ENCODE measurements at places on chromosomes 16 and 17.

- no peak for DNase-seq
- H3K36me3 ChIP-seq, result peaks cover 5% of the 10 kb centered on the region
- no peak overlapping the region for H3K4me3 ChIP-seq
- H3K27me3 ChIP-seq, result no peaks in the 10 kb centered on the region
Observed at GRCh38 chr17:29461483-29462206, 71.5 kb downstream of the TAOK1 start.

- no peak for DNase-seq
- H3K36me3 ChIP-seq, result no peaks in the 10 kb centered on the region
- no peaks in the 10 kb centered on the region for H3K27me3 ChIP-seq
- H3K4me3 ChIP-seq, result no peak overlapping the region
Observed at GRCh38 chr17:10812674-10813073, 8.8 kb upstream of the TMEM238L start.

DNA sequence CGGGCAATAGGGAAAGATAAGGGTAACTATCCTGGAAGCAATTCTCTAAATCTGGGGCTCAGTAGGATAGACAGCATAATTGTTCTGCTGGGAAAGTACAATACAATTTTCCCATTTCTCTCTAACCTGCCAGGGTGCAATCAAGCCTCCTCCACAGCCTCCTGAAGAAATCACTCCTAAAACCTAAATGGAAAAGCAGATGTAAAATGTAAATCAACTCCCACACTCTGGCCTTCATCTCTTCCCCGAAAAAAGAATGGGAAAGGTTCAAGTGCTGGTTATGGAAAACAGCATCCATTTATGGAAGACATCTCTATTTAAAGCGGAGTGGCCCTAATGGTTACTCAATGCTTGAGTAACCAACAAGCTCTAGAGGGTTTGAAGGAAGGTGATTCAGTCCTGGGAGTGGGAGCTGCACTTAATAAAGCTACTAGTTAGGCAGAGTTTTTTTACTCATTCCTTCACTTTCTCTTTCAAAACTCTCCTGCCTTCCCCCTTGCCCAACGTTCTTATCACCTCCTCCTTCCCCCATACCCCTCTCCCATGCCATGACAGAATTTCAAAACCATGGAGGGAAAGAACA lies 5.1 kb downstream of the MMD start:
- H3K27ac ChIP-seq, result peak overlapping the region; percentile 46
- H3K4me3 ChIP-seq, result no peak overlapping the region
- no peaks in the 10 kb centered on the region for H3K27me3 ChIP-seq
- no peak for DNase-seq

DNA sequence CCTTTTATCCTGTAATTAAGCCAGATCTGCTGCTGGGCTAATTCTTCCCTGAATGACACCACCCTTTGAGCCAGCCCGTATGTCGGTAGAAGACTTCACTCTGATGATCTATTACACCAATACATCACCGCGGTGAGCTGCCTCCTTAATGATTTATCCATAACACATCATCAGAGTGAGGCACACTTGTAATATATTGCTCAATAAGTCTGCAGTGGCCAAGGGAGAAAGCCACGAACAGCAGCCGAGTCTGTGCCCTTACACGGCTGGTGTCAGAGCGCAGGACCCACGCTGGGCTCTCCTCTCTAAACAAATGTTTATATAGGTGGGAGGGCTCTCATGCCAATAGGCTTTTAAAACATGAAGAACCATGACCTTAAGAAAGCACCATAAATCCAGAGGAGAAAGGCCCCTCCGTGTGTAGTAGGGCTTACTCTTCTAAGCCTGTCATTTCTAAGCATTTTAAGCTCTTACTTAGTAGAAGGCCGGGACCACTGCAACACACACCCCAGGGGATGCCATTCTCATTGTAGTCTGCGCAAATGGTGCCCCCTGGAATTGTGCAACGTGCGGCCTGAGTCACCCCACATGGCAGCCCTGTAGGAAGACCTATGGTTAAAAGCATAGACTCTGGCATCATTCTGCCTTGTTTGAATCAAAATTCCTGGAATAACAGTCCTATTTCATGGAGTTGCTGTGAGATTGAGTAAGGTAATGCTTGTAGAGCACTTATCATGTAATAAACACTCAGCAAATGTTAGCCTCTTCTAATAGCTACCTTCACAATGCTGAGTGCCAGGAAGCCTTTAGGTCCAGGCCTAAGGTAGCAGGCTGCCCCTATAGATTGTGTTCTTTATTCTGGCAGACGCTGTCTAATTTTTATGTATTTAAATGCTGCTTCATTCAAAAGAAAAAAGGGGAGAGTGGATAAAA lies 26.1 kb downstream of the MRPS23 start:
- no peak overlapping the region for H3K4me3 ChIP-seq
- no peaks in the 10 kb centered on the region for H3K4me1 ChIP-seq
- H3K27ac ChIP-seq, result no peak overlapping the region
- DNase-seq, result no peak
- H3K36me3 ChIP-seq, result no peaks in the 10 kb centered on the region

DNA sequence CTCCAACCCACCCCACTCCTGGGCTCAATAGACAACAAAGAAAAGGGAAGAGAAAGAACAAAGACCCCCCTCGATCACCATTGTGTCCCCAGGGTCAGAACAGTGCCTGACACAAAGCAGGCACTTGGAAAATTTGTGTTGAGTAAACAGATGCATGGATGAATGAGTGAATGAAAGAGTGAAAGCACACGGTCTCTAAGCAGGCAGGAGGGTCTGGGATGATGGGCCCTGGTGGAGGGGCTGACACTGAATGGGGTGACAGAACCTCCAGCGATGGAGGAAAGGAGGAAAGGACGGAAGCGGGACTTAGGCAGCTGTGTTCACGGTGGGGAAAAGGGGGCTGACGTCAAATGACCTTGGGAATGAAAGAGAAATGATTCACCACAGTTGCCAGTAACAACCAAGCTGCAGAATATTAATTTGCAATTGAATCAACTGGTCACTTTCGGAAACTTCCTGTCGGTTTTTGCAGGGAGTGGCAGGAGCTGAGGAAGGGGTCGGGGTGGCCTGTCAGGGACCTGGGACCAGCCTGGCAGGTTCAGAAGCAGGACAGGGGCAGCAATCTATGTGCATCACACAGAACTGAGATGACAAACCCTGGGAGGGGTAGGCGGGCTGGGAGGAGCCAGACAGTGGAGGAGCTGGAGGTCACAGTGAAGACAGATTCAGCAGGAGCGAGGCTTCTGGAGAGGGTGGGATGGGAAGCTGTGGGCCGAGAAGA lies 6.7 kb upstream of the GAST start:
- H3K27me3 ChIP-seq, result peaks cover 3% of the 10 kb centered on the region
- H3K36me3 ChIP-seq, result no peaks in the 10 kb centered on the region
- no peaks in the 10 kb centered on the region for H3K4me1 ChIP-seq
- no peak overlapping the region for H3K4me3 ChIP-seq
- no peak for DNase-seq
- H3K27ac ChIP-seq, result no peak overlapping the region
